ENCODE measurements at places on chromosomes 2 and 18.

GRCh38 chr2:28004086-28004485, 113.6 kb downstream of the BABAM2 start:
- no peak for DNase-seq

DNA sequence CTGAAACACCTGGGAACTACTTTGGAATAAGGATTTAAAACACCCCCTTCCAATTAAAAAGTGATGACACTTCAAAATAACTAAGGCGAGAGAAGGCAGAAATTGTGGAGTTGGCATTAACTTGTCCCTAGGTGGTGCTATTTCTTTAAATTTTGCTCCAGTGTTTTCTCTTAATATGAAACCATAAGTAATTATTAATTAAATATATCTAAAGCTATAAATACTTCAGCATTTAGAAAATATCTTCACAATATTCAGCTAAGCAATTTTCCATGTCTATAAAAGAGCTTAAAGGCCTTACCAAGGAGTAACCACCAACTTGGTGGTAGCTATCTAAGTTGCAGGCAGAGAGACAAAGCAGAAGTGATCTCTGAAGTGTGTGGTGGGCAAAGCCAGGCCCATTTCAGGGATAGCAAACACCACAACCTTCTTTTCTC, 186.8 kb upstream of the PGAP1 start:
- DNase-seq: no peak

DNA sequence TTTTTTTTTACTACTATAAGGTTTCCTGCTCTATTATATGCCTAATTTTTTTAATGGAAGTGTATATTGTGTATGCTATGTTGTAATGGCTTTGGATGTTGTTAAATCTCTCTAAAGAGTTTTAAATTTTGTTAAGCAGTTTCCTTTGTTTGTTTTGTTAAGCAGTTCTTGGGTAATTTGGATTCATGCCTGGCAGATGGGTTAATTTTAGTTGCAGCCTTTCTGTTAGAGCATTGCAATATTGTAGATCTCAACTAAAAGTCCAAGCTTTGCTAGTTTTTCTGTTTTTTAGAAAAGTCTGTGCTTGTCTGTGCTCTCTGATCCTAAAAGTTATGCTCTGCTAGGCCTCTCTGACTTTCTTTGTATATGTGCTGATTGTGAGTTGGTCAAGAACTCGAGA, 1229.0 kb upstream of the NRXN1 start:
- DNase-seq: no peak

DNA sequence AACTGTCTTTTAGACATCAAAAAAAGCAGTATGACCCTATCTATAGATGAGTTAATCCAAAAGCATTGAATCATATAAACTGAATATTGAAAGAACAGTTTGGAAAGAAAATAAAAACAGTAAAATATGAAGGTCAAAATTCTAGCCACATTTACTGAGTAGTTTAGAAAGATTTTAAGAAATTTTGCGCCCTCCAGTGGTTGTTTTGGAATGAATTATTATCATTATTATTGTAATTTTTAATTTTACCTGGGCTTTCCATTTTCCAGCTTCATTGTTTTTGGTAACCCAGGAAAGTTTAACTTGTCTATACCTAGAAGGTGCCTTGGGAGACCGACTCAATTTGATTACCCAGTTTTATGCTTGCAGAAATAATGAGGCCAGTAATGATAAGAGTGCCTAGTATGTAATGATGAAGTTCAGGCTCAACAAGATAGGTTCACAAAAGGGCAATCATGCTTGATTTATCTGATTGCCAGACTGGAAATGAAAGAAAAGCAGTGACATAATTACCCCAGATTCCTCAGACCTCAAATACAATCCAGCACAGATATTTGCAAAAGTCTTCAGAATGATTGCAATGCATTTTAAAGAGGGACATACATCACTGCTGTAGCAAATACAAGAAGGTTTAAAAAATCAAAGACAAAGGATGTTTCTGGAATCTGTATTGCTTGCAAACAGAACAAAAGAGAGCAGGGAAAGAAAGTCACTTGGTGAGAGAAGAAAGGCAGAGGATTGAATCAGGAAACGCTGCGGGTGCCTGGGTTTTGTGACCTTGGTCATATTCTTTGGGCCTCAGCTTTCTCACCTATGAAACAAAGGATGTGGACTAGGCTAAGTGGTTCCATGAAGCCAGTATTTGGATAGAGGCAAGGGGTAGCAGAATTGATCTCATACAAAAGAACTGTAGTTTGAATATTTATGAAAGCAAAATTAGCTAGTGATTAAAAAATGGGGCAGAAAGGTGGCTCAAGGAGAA, 153.8 kb downstream of the MAP2 start:
- DNase-seq: peak; percentile 27

DNA sequence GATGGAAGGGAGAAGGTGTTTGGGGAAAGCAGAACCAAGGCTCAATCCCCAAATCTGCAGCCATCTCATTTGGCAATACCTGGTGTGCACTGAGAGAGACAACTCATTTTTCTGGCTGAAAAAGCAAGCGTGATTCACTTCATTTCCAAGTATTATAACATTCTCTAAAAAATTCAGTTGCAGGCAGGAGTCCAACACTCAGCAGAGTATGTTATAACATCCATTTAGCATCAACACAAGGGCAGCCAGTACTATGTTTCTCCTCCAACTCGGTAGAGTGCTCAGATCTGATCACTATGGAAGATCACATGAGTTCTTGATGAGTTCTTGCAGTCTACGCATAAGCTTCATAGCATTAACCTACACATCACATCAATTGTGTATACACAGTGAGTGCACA, 99.4 kb upstream of the PID1 start:
- no peak for DNase-seq

DNA sequence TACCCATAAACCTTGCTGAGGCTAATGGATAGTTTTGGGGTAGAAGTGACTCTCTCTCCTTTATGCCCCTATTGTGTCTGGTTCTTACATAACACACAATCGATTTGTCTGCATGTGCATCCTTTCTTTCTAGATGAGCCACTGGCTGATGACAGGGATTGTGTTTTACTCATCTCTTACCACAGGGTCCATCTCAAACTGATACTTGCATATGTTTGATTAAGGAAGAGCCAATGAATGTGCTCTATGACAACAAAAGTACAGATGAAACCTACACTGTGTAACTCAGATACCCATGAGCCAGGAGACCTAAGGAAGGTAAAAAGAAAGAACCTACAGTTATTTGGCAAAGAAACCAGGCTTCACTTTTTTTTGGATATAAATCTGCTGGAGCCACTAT, 13.2 kb upstream of the BZW1 start:
- DNase-seq: no peak

GRCh38 chr2:109186656-109187250, 57.7 kb downstream of the SH3RF3 start:
- DNase-seq: no peak

- DNase-seq: no peak
Observed at GRCh38 chr2:10007921-10008808, 35.2 kb upstream of the KLF11 start.

GRCh38 chr2:6079405-6079804, 387.2 kb downstream of the SOX11 start:
- DNase-seq: no peak

DNA sequence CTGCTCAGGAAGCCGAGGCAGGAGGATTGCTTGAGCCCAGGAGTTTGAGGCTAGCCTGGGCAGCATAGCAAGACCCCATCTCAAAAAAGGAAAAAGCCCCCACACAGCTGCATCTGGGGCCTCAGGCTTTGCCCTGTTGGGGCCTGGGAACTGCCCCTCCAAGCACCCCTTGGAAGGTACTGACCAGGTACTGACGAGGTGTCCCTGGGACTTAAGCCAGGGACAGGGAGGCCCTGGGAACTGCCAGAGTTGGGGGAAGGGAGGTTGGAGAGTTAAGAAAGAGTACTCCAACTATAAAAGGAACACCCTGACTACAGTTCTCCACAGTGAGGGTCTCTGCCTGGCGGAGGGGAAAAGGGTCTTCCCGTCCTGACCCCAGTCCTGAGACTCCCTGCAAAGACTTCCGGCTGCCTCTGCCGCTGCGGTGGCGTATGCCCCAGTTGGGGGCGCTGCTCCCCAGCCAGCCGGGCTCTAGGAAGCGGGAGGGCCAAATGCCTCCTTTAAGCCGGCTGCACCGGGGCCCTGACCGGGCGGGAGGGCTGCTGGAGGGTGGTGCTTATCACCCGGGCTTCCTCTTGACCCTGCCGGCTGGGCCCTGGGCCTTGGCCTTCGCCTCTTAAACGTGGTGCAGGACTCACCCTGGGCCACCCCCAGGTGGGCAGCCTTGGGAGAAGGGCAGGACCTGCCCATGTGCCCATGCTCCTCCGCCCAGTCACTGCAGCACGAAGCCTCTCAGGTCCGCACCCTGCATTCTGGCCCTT, 12.8 kb downstream of the SLC30A3 start:
- no peak for DNase-seq

DNA sequence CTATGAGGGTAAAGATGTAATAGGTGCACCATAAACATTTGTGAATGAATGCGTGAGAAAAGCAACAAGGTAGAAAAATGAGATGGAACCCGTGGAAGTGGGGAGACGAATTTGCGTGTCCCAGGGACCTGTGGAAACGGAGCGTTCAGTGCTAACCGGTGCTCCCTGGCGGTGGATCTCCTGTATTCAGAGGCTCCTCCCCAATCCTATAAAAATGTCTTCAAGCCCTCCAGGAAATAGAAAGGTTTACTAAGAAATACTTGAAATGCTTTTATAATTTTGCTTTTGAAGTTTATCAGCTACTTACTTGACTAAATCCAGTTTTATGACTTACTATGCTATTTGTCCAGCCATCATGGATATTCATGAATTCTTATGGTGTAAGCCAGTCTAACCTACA, 62.8 kb upstream of the RBM44 start:
- no peak for DNase-seq

DNA sequence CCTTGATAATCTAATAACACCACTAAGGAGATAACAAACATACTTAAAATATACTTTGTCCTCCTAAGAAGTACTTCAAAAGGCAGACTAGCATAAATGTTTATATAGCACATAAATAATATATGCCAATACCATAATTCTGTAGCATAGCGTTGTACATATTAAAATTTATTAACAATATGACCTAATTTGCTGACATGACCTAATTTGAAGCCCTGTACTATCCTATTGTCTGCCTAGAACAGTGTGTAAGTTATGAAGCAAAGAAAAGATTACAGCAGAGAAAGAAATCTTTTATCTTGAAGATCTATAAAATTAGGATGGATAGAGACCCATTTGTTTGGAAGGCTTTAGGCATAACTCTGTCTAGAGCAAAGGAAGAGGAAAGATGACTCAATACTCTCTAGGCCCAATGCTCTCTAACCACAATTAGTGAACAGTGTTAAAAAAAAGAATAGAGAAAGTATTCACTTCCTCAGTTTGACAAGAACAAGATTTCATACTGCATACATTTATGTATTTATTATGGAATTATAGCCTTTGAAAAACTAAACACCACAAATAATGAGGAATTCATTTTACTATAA, 231.3 kb downstream of the ZRANB3 start:
- DNase-seq: no peak

DNA sequence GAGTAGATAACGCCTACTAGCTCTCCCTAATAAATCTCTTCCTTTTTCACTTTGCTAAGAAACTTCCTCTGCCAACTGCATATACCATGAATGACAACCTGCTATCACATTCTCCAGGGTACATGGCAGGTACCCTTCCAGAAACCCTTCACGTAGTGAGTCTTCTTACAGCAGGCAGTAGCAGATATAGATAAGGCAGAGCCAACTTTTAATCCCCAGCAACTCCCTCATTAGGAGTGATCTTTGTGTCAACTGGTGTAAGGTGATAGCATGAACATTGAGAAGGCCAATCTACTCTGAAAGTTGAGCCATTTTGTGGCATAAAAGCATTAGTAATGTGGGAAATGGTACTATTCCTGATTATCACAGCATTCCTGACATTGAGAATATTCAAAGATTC, 5.7 kb upstream of the STK17B start:
- no peak for DNase-seq

DNA sequence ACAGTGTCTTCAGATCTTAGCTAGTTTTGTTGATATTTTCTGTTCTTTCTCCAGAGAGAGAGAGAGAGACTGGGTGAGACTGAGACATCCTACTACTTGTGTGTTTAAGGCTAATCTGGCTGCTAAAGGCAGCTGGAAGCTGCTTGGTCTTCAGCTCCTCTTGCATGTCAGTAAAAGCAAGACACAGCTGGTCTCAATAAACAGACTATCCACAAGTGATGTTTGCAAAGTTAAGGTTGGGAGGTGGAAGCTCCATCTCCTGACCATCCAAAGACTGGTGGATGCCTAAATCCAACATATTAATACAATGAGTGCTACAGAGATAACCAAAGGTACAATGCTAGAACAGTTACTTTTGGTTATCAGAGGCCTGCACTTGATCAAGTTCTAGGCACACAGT, 17.8 kb downstream of the ERFE start:
- no peak for DNase-seq

DNA sequence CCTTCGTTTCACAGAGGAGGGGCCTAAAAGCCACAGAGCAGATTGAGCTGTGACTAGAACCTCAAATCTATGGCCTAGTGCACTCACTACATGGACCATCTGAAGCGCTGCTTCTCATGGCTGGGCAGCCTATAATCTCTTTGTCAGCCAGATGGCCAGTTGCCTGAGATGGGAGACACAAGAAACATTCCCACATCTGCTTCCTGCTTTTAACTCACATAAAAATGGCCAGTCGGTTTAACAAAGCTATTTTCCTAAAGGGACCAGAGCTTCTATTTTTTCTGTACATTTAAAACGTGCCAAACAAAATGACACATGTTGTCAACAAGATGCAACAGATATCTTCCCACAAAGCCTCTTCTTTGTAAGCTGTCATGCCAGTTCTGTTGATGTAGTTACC, 173.8 kb downstream of the GFPT1 start:
- peak; percentile 27 for DNase-seq

GRCh38 chr18:30982285-30982992, 60.1 kb downstream of the DSC3 start:
- no peak for DNase-seq

GRCh38 chr18:7941533-7941932, 374.4 kb downstream of the PTPRM start:
- DNase-seq: no peak

- DNase-seq: peak; percentile 80
Observed at GRCh38 chr2:50995610-50996009, 36.3 kb downstream of the NRXN1 start.

DNA sequence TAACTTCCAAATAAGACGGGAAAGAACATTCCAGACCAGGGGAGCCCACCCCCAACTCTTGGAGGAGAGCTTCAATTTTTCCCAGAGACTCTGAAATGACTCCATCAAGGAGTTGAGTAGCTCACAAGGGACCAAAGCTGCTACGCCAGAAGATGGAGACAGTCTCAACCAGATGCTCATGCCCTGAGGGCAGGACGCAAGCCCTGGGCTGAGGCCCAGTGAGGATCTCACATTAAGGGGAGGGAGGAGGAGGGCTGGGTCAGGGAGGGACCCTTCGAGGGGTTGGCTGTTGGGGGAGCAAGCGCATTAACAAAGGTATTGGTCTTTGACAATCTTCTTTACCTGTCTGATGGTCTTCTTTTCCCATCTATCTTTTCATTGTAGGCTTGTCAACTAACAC, 141.3 kb upstream of the SLC1A4 start:
- no peak for DNase-seq

- DNase-seq: no peak
Observed at GRCh38 chr2:63818271-63818670, 23.4 kb upstream of the UGP2 start.

GRCh38 chr2:46871976-46872381, 43.6 kb downstream of the MCFD2 start:
- no peak for DNase-seq

GRCh38 chr2:200483729-200484198, 26.1 kb downstream of the KCTD18 start:
- no peak for DNase-seq
